Hematopoietic multipotent progenitor cell treated with erythropoietin and hydrocortisone succinate and interleukin-3 and kit ligand, for 15 days (in vitro differentiated cells): ENCODE measurements at places on chromosomes 6 and 20.

DNA sequence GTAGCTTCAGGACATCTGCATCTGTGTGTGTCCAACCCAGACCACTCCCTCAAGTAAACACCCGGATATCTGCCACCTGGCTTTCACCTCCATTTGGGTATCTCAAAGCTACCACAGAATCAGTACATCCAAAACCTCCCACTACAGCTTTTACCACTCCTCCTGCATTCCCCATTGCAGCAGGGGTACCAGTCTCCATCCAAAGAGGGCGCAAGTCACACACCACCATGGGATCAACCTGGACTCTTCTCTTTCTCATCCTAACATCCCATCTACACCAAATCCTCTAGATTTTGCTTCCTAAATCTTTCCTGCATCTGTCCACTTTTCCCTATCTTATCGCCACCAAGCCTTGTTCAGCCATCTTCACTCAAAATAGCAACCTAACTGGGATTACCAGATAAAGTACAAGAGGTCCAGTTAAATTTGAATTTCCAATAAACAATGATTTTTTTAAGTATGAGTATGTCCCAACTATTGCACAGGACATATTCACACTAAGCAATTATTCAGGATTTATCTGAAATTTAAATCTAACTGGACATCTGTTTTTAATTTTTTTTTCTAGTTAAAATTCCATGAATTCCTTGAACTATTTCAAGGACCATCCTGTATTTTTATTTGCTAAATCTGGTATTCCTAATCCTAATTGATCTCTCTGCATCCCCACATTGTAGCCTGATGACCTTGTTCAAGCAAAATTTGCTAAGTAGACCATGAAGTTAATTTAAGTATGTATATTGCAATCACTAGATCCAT lies 164.3 kb upstream of the MLN start:
- no peak for DNase-seq

- no peak for DNase-seq
These were observed 300.4 kb downstream of the C6orf118 start for GRCh38 chr6:165008971-165009370.

DNA sequence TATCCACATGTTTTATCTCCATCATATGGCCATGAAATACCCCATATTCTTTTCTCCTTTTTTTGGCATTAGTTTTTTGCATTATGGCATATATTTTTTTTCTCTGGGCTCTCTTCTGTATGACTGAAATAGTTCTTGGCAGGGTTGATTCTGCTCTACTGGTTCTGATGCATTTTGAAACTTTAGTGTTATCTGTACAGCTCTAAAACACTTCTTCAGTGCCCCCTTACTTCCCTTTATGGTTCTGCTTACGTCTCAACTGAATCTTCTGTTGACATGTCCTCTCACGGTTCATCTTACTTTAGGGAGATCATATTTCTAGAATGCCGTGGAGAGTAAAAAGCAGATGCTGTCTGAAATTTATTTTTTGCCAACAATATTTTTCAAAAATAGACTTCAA lies 23.2 kb upstream of the TXNDC5 start:
- no peak for DNase-seq

DNA sequence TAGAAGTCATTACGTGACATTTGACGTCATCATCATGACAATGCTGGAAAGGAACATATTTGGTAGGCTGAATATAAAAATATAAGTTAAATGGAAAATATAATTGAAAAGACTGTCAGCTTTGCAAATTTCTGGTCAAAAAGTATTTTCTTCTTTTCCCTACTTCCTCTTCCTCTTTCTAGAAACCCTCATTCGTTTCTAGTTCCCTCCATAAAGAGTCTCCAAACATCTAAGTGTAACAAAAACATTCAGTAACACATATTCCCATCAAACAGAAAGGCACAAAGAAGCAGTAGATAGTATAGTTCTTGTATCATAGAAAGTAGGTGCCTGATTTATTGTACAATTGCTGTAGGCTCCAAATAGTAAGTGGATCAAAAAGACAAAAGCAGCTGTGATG lies 150.8 kb upstream of the FAM83B start:
- no peak for DNase-seq

DNA sequence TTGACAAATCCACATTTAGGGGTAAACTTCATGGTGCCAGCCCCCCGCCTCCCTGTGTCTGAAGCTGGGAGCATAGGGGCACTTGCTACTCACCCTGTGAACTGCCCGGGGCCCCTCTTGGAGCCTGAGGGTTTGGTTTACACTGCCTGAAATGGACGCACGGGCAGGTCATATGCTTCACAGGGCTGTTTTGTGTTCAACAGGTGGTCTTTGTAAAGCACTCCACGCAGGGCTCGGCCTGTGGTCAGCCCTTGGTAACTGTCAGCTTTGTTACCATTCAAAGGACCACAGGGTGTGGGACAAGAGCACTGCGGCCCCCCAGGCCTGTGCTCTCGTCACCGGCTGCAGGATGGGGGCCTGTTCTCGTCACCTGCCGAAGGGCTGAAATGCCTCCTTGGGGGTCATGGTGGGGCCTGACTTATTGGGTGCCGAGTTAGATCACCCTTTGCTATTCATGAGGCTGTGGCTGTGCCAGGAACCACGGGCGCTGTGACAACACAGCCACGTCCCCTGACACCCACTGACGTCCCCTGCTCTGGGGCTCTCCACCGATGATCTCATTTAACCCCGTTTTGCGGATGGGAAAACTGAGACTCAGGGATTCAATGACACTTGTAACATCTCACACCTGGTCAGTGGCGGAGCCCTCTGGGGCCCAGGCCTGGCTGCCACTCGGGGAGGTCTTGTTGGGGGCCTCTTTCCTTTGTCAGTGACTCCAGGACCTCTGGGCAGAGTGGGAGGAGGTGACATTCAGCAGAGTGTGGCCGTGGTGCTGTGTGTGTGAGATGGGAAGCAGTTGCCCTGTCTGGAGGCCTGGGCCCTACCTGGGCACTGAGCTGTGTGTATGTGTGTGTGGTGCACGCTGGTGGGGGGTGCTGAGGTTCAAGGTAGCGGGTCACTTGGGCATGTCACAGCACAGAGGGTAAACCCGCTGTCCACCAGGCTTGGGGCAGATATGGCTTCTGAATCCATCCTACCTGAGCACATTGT lies 24.9 kb downstream of the ZBP1 start:
- no peak for DNase-seq

GRCh38 chr20:46955601-46956556 lies 61.2 kb downstream of the EYA2 start:
- DNase-seq: no peak

GRCh38 chr6:93017213-93017612 lies 402.1 kb downstream of the EPHA7 start:
- no peak for DNase-seq

GRCh38 chr6:75882734-75883133 lies 133.7 kb downstream of the MYO6 start:
- DNase-seq: no peak
